CD4-positive, alpha-beta T cell treated with Interleukin-17A for 1 hour (primary cell): ENCODE measurements at places on chromosomes 16 and 17.

DNA sequence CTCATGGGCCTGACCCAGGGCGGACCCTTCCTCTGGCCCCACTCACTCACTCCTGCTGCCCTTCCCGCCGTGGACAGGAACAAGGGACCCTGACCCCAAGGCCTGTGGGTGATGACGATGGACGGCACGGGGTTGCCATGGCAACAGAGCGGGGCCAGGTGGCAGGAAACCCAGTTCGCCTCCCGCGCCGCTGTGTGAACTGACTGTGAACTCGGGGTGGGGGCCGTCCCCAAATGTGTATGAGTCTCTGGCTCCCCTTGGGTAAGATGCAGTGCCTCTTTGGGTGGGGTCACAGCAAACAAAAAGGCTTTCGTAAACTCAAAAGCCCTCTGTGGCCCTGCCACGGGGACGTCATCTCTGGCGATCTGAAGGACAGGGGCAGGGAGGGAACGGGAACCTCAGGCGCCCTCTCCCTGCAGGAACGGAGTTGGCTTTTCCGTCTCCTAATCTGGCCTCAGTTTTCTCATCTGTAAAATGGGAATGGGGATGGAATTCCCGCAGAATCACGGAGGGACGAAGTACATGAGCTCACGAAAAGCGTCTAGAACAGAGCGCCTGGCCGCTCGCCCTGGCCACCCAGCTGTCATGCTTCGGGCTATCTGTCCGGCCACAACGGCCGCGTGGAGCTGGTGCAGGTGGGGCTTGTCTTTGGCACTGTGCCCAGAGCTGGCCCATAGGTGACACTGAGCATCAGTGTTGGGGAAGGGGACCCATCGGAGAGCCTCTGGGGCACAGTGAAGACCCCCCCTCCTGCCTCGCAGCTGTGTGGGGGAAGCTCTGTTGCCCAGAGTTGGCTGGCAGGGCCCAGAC is 44.9 kb upstream of the PABPN1L start:
- no peak for DNase-seq

DNA sequence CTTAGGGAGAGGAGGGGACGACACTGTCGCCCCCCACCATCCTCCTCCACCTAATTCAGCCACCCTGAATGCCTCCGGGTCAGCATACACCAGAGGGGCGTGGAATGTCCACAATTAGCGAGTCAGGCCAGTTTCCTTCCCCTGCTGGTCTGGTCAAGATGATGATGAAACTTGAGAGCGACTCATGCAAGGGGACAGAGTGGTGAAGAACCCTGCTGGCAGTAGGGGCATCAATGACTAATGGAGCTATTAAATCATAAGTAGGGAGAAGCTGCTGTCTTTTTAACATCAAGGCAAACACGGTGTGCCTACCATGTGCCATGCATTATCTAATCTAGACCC is 7.2 kb downstream of the SPACA3 start:
- no peak for DNase-seq

DNA sequence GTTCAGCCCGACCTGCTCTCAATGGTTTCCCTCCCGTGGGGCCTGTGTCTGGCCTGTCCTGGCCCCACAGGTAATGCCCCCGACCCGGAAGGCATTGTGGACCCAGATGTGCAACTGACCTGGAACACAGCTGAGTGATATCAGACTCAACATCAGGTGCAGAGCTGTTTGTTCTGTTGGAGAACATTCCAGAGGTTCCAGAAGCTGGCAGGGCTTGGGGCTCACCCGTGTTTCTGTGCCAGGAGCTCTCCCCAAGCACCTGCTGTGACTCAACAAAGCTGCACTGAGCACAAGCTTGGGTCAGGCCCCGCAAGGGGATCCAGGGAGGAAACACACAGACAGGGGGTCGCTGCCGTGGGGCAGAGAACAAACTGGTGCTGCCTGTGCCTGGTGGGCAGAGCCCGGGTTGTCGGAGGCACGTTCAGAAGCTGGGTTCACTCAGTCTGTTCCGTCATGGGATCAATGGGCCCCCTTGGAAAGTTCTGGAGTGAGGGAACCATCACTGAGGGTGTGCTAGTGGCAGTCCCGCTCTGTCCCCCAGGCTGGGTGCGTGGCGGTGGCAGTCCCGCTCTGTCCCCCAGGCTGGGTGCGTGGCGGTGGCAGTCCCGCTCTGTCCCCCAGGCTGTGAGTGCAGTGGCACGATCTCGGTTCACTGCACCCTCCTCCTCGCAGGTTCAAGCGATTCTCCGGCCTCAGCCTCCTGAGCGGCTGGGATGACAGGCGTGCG is 22.1 kb downstream of the HS3ST6 start:
- no peak for DNase-seq

DNA sequence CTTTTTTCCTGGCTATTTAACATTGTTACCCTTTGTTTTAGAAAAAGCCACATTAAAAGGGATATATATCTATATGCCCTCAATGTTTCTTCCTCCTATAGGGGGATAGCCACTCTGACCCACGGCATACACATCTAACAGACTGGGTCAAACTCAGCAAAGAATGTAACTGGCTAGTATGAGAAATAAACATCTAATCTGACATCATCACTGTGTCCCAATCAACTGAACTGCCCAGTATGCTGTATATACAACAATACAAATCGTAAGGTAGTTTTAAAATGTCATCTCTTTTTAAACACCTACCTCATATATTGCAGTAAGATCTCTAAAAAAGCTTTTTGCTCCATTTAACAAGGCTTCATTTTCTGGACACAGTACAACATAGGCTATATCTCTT is 39.9 kb upstream of the INTS2 start:
- no peak for DNase-seq

DNA sequence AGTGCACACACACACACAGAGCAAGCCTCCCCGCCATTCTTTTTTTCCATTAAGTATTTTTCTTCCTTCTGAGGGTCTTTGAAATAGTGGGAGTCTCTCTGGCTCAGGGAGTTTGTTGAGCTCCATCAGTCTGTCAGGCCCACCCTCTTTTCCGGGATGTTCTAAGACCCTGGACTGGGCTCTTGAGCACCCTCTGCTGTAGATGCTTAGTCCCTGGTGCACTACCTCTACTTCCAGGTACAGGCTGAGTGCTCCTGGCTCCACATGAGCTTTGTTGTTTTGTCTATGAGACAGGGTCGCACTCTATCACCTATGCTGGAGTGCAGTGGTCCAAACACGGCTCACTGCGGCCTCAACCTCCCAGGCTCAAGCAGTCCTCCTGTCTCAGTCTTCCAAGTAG is 20.7 kb downstream of the LIMD2 start:
- no peak for DNase-seq
